Mesenchymal stem cell (in vitro differentiated cells and primary cell): ENCODE measurements at places on chromosomes 3 and 15.

GRCh38 chr3:52456169-52456799 lies 880 bp downstream of the NISCH start:
- peak; percentile 47 for DNase-seq

DNA sequence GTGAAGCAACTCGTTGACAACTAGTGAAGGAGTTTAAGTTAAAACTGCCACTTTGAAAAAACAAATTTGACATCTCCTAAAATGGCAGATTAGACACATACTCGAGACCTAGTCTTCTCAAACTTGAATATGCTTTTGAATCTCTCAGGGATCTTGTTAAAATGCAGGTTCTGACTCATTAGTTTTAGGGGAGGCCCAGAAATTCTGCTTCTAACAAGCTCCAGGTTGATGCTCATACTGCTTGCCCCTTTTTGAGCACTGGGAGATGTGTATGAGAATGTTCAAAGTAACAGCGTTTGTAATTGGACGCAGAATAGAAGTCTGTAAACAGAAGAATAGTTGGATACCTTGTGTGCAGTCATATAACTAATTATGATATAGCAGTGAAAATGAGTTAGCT lies 1.6 kb downstream of the C3orf38 start:
- DNase-seq, result peak; percentile 10

GRCh38 chr15:83300826-83301225 lies 16.4 kb upstream of the BNC1 start:
- DNase-seq, result no peak

GRCh38 chr3:121232309-121233225 lies 313.2 kb downstream of the POLQ start:
- DNase-seq, result no peak

DNA sequence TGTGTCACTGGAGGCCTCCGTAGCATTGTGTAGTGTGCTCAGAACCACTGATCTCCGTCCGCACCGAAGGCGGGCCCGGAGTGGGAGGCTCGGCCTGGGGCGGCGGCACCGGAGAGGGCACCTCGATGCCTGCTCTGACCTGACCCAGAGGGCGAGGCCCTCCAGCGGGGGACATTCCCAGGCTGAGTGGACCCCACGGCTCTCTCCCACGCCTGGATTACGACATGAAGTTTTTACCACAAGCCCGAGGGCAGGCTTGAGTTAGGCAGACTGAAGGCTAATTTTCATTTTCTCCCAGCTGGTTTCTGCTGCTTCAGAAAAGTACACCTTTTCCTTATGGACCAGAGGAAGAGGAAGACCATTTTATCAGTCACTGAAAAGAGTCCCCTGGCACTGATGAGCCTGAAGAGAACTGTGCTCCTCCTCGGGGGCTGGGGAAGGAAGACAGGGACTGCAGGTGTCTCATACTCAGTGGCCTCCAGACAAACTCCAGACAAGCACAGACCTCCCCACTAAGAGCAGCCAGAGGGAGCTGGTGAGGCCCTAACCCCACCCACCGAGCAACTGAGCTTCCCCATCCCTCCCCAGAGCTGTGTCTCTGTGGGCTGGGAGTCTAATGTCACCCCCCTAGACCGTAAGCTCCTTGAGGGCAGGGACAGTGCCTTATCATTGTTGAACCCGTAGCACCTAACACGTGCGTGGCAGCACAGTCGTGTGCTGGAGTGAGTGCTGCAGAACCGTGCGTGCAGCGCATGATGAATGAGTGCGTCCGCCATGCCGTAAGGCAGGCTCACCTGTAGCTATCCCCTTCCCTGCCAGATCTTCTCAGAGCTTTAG lies 74.5 kb upstream of the BLM start:
- DNase-seq, result no peak

- DNase-seq, result no peak
Observed at GRCh38 chr3:45968149-45968548, 24.9 kb downstream of the CXCR6 start.

DNA sequence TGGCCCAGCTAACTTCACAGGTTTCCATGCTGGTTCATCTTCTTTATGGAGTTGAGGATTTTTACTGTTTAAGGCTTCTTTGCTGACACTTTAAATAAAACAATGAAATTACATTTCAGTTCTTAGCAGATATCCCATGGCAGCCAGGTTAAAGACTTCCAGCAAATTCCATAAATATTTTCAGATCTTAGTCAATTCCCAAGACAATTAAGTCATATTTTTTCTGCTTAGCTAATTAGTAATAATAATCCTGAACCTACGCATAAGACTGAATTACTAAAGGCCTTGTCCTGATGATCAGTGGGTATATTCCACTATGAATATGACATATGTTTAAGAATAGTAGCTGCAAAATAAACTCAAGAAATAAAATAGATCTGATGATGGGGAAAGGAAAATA lies 83.3 kb downstream of the NR2E3 start:
- DNase-seq, result no peak

DNA sequence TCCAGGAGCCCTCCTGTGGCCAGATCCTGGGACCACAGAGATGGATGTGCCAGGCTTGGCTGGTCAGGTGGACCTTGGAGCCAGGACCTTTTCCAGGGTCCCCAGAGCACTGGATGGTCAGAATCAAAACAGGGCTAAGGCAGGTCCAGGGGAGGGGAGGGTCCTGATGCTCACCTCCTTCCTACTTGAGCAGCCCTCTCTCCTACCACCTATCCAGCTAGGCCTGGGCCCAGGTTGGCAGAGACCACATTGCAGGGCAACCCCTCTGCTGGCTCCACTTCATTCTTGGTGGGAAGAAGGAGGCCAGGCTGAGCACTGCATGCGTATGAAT lies 28.5 kb upstream of the SFMBT1 start:
- DNase-seq, result no peak

- peak; percentile 99 for DNase-seq
Observed at GRCh38 chr3:64150623-64151207, 74.6 kb downstream of the PRICKLE2 start.

DNA sequence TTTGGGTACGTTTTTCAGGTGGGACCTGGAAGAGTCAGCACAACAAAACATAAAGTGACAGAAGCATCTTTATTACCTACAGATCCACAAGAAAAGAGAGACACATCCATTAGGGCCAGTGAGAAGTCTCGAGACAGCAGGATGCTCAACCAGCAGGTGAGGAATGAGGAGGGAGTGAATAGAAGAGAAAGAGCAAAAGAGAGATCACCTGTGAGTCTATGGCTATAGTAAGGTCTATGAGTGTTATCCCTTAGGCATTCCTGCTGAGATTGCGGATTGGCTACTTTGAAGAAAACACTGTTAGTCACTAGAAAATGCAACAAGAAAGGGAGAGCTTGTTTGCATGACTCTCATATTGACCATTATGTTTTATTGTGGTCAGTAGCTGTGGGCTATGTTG lies 1556.2 kb upstream of the GBE1 start:
- no peak for DNase-seq

GRCh38 chr3:127791221-127791913 lies 30.9 kb downstream of the MGLL start:
- peak; percentile 88 for DNase-seq

GRCh38 chr3:126050050-126050392 lies 33.9 kb downstream of the SLC41A3 start:
- DNase-seq, result no peak

- no peak for DNase-seq
Observed at GRCh38 chr15:26178640-26179220, 315.6 kb upstream of the ATP10A start.

DNA sequence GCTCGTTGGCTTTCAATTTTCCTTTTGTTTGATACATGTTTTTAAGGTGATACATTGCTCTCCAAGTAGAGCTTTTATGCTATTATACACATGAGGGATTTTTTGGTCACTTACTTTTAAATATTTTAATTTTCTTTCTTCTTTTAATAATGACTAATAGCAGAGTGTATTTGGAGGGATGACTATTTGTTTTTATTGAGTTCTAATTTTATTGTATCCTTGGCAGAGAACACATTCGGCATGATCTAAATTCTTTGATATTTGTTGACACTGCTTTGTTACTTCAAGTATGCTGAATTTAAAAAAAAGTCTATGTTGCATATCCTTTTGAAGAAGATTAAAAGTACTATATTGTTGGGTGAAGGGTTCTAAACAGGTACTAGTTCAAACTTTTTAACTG lies 149.9 kb upstream of the PDZRN3 start:
- DNase-seq, result no peak

- DNase-seq, result no peak
Observed at GRCh38 chr3:32930161-32930560, 21.3 kb upstream of the CCR4 start.

- peak; percentile 33 for DNase-seq
Observed at GRCh38 chr3:175073219-175073905, 214.2 kb downstream of the NAALADL2 start.

DNA sequence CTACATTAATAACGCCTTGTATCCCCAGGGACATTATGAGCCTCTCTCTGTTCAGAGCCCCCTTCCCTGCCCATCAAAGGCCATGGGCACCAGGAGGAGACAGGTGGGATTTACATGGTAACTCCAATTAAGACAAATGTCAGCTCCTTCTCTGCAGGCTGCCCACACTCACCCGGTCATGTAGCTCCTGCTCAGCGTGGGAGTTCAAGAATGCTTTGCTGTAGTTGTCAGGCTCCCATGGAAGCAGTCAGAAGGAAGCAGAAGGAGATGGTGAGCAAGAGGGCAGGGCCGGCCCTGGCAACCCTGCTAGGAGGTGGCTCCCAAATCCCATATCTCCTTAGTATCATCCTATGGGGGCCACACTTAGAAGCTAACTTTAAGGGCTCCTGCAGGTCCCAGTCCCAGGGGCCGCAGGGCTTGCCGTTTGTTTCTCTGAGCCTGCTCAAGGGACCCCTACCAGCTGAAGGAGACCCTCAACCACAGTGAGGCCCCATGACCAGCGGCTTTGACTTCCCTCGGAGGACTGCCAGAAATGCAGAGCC lies 218.4 kb upstream of the TLE3 start:
- DNase-seq, result no peak

- no peak for DNase-seq
Observed at GRCh38 chr3:87247430-87247773, 20.3 kb downstream of the CHMP2B start.

DNA sequence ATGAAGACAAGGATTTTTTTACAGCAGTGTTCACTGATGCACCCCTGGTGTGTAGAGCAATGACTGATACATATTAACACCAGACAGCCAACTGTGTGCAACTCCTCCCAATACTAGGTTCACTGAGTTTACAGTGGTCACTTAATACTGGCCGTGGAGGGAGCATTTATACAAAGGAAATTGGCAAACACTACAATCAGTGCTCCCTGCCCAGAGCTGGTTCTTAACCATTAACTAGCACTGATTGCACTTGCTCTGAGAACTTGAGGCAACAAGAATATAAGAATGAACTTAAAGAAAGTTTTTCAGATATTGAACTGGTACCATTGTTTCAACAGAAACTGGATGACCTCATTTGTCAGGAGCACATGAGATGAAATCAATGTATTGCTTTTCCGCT lies 110.6 kb downstream of the MAGI1 start:
- DNase-seq, result no peak

- peak; percentile 50 for DNase-seq
Observed at GRCh38 chr15:85406916-85407315, 26.5 kb downstream of the AKAP13 start.

- no peak for DNase-seq
Observed at GRCh38 chr3:48538451-48538850, 18.2 kb downstream of the PFKFB4 start.

GRCh38 chr15:51331141-51331540 lies 7.3 kb downstream of the CYP19A1 start:
- no peak for DNase-seq

DNA sequence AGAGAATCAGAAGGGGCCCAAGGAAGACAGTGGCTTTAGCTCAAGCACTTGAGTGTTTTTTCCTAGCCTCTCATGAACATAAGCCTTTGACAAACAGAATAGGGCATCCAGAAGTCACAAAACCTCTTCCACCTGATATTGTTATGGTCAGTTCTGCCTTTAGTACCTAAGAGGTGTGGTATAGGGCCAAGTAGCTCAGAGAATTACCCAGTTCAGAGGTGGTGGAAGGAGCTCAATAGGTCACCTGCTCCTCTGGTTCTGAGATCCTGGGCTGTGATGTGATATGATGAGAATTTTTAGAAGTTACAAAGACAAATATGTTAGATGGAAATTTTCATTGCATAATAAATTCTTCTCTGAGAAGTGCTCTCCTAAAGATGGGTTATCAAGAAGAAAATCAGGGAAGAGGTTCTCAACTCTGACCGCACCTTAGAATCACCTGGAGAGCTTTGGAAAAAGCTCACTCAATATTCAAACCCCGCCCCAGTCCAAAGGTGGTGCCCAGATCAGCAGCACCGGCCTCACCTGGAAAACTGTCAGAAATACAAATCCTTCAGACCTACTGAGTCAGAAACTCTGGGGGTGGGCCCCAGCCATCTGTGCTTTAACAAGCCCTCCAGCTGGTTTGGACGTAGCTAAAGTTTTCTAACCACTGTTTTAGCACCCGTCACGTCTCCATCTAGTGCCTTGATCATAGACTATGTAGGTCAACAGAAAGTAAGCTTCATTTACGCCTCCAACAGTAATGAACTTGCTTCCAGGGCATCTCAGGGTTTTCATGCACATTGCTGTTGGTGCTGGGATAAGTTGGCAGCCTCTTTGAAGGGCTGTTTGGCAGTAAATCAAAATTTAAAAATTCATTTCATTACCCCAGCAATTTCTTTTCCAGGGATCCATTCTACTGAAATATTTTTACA lies 101.3 kb downstream of the MYH15 start:
- no peak for DNase-seq

DNA sequence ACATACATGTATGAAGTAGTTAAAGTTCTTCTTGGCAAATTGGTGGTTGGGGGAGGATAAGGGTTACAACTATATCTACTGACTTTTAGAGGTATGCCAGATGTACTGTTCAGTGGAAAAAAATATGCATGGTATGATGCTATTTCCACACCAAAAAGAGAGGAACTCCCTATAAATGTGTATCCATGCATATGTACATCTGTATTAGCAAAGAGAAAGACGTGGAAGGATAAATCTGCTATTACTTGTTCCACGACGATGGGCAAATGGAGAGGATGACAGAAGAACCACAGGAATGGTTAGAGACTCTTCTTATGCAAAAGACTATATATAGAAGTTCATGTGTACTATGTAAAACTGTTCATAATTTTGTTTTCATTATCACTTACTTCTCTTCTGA lies 197.6 kb downstream of the RORA start:
- no peak for DNase-seq

DNA sequence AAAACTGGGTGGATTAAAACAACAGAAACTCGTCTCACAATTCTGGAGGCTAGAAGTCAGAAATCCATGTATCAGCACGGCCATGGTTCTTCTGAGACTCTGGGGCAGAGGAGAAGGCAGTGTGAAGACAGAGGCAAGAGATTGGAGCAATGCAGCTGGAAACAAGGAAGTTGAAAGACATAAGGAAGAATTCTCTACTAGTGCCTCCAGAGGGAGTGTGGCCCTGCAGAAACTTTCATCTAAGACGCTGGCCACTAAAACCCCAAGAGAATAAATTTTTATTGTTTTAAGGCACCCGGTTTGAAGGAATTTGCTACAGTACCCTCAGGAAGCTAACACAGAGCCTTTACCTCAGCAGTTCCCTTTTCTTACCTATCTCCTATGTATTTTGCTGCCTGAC lies 1012.2 kb upstream of the CADM2 start:
- DNase-seq, result no peak

DNA sequence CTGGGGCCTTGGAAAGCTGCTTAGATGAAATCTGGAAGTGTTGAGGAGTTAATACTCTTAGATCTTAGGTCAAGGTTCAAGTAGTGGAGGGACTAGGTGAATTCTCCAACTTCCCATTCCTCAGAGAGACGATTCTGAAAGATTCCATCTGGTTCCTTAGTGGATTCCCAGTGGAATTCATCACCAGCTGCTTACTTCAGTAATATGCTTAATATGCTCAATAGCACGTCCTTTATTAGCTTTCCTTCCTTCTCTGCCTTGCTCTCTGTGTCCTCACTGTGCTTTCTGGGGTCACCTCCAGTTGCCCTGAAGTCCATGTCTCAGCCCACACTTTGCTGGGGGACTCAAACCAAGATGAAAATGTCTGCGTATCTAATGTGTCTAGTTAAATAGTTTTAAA lies 31.0 kb downstream of the CEP63 start:
- peak; percentile 34 for DNase-seq
